ENCODE measurements at places on chromosomes 6 and 20. TPM values are rescaled to one million over a fixed set of nuclear protein-coding genes. Genes with fewer than 3 reads are reported as not detected.

Gene EYA4
- 2.9 TPM for total RNA-seq

Gene WTAP
- 55.4 TPM for total RNA-seq

Gene SOX18
- total RNA-seq = 0.29 TPM

Gene CCN6
- total RNA-seq = not detected
